ENCODE measurements at places on chromosomes 3 and 15.
A peak's percentile ranks its signal among the peaks of the same experiment; 100 is the strongest.

DNA sequence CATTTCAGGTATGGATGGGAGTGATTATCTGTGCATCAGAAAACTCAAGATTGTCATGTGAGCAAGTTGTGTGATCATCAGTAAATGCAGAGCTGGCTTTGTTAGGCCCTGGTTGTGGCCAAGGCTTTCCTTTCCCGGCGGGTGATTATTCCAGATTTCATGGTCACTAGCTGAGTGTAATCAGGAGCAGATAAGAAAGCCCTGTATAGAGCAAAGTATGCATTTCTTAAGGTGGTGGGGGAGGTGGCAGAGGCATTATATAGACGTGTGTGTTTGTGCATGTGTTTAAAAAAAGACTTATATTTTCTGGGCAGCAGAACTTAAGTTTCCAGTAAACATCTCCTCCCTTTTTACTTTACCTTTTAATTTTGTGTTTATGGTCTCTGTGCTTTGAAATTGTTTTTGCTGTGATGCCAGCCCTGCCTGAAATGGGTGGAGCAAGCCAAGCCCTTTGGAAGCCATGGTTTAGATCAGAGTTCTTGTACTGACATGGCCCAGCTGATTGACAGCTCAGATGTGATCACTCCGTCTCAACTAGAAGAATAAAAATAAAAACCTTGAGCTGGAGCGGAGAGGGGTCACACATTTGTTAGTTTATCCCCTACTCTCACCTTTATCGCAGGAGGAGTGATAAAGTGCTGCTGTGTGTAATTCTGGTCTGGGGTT is 22.2 kb downstream of the SMAD3 start:
- DNase-seq, result no peak

DNA sequence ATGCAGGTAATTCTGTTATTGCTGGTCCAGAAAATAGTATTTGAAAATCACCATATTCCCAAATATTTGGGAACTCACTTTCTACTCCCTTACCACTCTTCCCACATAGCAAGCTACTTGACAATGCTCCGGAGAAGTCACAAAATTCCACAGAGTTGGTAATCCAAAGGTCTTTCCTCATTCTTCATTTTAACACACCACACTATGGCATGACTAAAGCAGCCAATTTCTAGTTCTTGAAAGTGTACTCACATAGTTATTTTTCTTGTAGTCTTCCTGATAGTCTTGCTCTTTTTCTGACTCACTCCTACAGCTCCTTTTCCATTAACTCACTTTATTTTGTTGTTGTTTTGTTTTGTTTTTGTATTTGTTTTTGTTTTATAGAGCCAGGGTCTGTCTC is 67.2 kb downstream of the MYO9A start:
- DNase-seq, result no peak

DNA sequence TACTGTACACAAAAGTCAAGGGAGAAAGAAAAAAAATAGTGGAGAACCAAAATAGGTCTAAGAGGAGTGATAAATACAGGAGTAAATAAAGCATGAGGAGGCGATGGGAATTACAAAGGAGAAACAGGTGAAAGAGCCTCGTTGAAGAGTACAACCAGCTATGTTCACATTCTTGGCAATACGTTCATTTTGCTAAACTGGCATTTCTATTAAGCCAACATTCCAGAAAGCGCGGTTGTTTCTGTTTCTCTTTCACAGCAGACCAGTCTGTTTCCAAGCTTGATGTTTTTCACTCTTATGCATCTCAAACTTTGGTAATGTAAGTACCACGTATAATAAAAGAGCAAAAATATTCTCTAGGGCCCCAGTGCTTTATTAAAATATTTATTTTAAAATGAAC is 74.5 kb downstream of the NSUN3 start:
- no peak for DNase-seq

GRCh38 chr3:187102073-187102634 is 37.1 kb downstream of the RPL39L start:
- DNase-seq, result no peak

GRCh38 chr3:165742351-165742750 is 94.9 kb downstream of the BCHE start:
- no peak for DNase-seq

- peak; percentile 96 for DNase-seq
Measured at GRCh38 chr3:32443478-32443877, 51.8 kb downstream of the CMTM7 start.

GRCh38 chr3:24470277-24470676 is 24.4 kb downstream of the THRB start:
- DNase-seq, result no peak
